T-helper 2 cell (primary cell): ENCODE measurements at places on chromosomes 6 and 20.
A peak's percentile ranks its signal among the peaks of the same experiment; 100 is the strongest.

DNA sequence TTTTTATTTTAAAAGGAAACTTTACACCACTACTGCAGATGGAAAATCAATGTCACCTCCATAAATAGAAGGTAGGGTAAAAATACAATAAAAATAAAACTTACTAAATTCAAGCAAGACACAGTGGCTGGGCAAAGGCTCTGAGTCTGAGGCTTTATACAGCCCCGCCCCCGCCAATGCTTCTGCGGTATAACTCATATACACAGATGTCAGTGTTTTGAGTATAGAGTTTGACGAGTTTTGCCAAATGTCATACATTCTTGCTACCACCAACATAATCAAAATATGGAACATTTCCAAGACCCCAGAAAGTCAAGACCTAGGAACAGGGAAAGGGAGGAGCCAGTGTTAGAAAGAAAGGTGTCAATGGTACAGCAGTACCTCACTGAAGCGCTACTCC is 12.8 kb downstream of the NFATC2 start:
- peak; percentile 77 for DNase-seq

GRCh38 chr6:112254921-112255320 is 554 bp upstream of the LAMA4 start:
- no peak for DNase-seq

GRCh38 chr6:159249752-159250151 is 80.6 kb downstream of the FNDC1 start:
- DNase-seq, result no peak

- DNase-seq, result no peak
Observed at GRCh38 chr20:56173438-56173837, 75.1 kb upstream of the MC3R start.

- no peak for DNase-seq
Observed at GRCh38 chr20:37943033-37943432, 40.1 kb downstream of the VSTM2L start.

- DNase-seq, result peak; percentile 71
Observed at GRCh38 chr20:53934421-53935343, 135.7 kb downstream of the BCAS1 start.

DNA sequence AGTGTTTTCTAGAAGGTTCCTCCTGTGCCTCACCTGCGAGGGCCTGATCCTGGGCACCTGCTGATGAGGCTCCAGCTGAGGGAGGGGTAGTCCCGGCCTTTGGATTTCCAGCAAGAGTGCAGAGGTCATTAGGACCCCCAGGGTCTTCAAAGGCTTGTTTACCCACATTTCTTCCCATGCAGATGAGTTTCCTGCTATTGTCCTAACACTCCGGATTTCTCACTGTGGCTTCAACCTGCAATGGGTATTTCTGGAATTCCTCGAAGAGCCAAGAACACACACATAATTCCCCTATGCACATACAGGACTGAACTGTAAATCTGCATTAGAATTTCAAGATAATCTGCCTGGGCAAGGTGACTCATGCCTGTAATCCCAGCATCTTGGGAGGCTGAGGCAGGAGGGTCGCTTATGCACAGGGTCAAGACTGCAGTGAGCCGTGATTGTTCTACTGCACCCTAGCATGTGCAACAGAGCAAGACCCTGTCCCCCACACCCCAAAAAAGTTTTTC is 53.9 kb downstream of the ADNP start:
- DNase-seq, result no peak

- no peak for DNase-seq
Observed at GRCh38 chr20:22717466-22717865, 133.1 kb upstream of the FOXA2 start.

GRCh38 chr6:122825163-122825562 is 36.1 kb downstream of the SMPDL3A start:
- no peak for DNase-seq

- peak; percentile 34 for DNase-seq
Observed at GRCh38 chr6:135909737-135910387, 58.4 kb downstream of the PDE7B start.

DNA sequence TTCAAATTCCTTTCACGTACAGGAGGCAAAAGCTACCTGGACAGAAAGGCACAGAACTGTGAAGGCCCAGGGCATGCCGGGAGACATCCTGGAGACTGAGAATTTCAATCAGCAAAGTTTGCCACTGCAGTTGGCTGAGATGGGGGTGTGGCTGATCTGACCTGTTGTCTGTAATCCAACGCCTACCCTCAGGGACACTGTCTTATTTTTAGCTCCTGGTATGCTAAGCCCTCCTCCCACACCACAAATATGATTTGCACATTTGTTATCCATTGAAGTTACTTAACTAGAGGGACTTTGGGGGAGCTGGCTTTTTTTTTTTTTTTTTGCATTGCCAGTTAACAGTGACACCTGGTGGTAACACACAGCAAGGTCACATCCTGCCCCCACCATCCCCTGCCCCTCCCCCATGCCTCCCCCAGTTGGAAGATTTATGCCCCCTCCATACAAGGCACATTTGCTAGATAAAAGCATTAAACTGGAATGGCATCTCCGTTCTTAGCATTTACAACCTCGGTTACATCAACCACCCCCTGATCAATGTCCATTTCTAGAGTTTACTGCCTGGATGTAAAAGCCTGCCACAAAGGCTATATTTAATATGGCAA is 40.4 kb downstream of the TTI1 start:
- no peak for DNase-seq

- DNase-seq, result no peak
Observed at GRCh38 chr20:41050361-41051008, 21.9 kb downstream of the TOP1 start.

DNA sequence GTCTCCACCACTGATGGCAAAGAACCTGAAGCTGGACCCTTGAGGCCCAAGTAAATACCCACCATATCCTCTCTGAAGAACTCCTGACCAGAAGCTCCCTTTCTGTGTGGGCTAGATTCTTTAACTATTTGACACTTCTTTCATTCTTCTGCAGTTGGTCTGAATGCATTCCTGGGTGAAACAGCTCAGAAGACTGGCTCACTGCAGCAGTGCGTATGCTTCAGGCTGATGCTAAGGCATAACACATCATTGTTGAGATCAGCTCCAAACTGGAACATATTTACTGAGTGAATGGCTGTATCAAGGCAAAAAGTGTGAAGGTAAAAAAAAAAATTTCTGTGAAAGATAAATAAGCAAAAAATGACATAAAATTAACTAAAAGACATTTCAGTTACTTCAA is 19.7 kb downstream of the ZSCAN23 start:
- no peak for DNase-seq

DNA sequence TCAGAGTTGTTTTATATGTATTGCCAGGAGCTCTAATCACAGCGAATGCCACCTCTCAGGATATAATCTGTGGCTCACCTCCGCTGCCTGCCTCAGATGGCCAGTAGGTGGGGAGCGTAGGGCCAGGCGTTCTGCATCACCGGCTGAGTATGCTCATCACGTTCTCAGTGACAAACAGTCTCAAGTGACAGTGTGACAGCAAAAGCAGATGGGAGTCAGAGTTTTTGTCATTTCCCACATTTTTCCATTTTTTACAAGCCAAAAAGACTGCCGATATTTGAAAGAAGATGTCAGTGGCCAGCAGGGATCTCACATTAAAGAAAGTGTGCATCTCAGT is 208.7 kb downstream of the ALDH8A1 start:
- no peak for DNase-seq

- DNase-seq, result no peak
Observed at GRCh38 chr20:41690702-41691101, 72.5 kb upstream of the CHD6 start.

DNA sequence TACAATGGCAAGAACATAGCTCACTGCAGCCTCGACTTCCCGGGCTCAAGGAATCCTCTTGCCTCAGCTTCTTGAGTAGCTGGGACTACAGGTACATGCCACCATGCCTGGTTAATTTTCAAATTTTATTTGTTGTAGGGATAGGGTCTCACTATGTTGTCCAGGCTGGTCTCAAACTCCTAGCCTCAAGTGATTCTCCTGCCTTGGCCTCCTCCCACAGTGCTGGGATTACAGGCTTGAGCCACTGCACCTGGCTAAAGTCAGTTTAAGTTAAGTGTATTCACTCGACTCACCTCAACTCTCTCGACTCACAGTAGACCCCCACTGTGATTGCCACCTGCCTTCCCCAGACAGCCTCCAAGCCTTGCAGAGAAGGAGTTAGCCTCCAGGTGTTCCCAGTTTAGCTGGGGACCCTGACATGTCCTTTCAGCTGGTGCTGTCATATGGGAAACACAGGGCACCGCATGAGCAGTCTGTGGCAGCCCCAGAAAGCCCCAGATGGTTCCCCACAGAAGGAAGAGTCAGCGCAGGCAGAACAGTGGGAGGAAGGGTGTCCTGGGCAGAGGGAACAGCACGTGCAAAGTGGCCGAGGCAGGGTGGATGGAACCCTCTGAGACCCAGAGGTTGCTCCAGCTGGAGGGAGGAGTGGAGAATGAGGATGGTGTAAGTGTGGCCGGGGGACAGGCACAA is 40.4 kb downstream of the CEBPB start:
- no peak for DNase-seq

GRCh38 chr20:46694484-46694883 is 5.2 kb upstream of the TP53RK start:
- DNase-seq, result no peak
